ENCODE measurements at places on chromosomes 12 and 14. TPM values are rescaled to one million over a fixed set of nuclear protein-coding genes. Genes with fewer than 3 reads are reported as not detected.

The ANO4 gene
- total RNA-seq: not detected

The C12orf75 gene
- total RNA-seq: 31.1 TPM

The DBX2 gene
- 0.20 TPM for total RNA-seq

The LALBA gene
- not detected for total RNA-seq

The CAND1 gene
- 32.2 TPM for total RNA-seq

The TEX52 gene
- not detected for total RNA-seq

The PIK3C2G gene
- total RNA-seq: not detected

The HOXC10 gene
- total RNA-seq: 3.0 TPM

The PIWIL1 gene
- total RNA-seq: not detected

The GALNT9 gene
- total RNA-seq: not detected

The SLCO1B1 gene
- not detected for total RNA-seq

The PPP1R36 gene
- total RNA-seq: 0.30 TPM

The SSTR1 gene
- total RNA-seq: 0.56 TPM

The FOXN4 gene
- total RNA-seq: not detected

The OVCH1 gene
- total RNA-seq: 0.10 TPM

The CATSPERB gene
- total RNA-seq: 0.52 TPM

The OR6C74 gene
- not detected for total RNA-seq
